Mesenchymal stem cell (in vitro differentiated cells and primary cell): ENCODE measurements at places on chromosomes 4 and X.

DNA sequence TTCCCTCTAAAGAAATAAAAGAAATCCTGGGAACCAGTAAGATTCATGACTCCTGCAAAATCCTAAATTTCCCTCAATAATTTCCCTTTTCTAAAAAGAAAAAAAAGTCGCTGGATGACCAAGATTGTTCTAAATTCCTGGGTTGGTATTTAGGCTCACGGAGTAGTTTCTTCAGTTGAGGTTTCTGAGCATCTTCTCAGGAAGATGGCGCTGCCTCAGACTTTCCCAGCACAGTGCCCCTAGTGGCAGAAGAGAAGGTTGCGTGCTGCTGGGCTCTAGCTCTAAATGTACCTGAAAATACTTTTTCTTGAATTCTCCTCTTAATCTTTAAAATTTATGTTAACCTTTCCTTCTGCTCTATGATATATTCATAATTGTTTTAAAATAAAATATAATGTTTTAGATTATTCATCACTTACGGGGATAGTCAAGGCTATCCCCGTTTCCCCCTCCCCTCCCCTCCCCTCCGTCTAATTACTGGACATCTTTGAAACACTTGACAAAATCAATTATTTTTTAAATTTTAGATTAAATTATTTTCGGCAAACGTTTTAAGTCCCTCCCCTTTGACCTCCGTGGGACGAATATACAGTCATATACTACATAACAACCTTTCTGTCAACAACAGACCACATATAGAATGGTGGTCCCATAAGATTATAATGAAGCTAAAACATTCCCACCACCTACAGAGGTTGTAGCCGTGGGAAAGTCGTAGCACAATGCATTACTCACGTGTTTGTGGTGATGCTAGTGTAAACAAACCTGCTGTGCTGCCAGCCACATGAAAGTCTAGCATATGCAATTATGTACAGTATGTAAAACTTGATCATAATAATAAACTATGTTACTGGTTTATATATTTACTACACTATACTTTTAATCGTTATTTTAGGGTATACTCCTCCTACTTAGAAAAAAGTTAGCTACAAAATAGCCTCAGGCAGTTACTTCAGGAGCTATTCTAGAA lies 41.0 kb upstream of the GATB start:
- peak; percentile 76 for DNase-seq

DNA sequence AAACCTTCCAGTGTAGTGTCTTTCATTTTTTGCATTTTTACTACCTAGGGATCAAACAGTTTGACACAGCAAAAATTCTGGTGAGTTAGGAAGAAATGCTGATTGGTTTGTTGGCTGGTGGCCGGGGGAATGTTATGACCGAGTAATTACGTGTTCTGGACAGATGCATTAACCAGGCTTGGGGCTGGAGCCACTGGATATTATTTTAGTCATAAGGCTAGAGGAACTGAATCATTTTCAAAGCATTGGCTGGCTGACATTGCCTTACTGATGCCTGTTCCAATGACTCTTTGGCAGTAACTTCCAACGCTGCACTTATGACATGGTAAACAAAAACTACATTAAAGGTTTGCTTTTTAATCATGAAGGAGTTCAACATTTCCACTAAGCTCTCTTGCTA lies 84.6 kb downstream of the FBXO8 start:
- peak; percentile 89 for DNase-seq

DNA sequence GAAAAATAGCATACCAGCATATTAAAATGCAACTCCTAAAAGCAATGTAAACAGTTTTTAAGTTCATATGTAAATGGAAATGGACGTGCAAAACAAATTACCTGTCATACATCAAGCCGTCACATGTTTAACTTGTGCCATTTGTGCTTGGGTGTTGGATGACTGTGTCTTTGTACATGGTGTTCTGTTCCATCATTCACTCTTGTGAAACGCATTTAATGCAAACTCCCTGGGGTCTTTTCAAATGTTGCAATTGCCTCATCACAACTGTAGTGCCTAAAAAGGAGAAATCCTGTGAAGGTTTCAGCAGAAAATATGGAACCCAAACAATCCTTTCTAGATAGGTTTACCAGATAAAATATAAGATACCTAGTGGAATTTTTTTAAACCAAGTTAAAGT lies 52.4 kb downstream of the PHOX2B start:
- DNase-seq, result no peak

- DNase-seq, result no peak
Observed at GRCh38 chr4:91427171-91427570, 876.6 kb upstream of the GRID2 start.

DNA sequence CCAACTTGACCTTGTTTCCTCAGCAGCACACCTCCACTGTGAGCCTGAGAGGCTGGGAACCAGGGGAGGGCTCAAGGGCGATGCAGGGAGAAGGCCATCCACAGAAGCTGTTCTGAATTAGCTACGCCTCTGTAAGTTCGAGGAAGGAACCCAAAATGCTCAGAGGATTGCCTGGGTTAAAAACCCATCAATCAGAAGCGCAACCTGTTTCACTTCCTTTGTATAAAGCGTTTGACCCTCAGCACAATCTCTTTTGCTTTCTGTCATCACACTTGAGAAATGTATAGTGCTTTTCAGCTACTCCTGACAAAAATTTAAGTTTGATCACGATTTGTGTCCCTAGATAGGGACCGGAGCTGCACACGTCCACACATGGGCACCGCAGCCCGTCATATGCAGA lies 48.0 kb upstream of the MAP3K15 start:
- DNase-seq, result no peak

- peak; percentile 81 for DNase-seq
Observed at GRCh38 chr4:138870737-138871554, 144.6 kb upstream of the NOCT start.

DNA sequence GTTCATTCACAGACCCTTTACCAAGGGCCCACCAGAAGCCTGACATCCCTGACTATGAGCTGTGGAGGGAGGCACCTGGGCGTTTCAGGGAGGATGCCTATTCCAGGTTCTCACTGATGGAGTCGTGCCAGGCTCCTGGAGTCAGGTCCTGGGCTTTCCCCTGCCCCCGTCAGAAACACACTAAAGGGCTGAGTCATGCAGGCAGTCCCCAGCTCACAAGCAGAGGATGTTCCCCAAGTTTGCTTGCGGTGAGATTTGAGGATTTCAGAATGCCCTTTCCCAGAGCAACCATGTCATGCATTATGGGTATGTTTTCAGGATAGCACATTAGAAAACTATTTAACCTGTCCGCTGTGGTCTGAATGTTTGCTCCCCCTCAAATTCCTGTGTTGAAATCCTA lies 45.2 kb downstream of the FHDC1 start:
- DNase-seq, result no peak

GRCh38 chr4:41209901-41210300 lies 4.4 kb downstream of the APBB2 start:
- no peak for DNase-seq

GRCh38 chrX:121832446-121832845 lies 785.0 kb downstream of the GLUD2 start:
- no peak for DNase-seq

GRCh38 chrX:39820938-39821708 lies 276.6 kb downstream of the BCOR start:
- peak; percentile 49 for DNase-seq

DNA sequence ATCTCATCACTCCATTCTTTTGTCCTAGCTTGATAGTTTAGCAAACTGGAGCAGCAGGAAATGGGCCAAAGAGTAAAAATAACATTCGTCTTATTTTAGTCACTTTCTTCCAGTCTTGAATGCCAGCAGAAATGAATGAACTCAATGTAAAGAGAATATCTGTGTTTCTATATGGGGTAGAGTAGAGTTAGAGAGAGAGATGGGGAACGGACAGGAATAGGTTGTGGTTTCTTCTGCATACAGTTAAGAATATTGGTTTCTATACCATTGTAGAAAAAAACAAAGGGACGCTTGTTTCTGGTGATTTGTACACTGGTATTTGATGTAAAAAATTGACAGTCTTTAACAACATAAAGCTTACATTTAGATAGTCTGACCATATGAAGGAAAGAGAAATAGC lies 8.9 kb downstream of the GPR174 start:
- DNase-seq, result no peak

DNA sequence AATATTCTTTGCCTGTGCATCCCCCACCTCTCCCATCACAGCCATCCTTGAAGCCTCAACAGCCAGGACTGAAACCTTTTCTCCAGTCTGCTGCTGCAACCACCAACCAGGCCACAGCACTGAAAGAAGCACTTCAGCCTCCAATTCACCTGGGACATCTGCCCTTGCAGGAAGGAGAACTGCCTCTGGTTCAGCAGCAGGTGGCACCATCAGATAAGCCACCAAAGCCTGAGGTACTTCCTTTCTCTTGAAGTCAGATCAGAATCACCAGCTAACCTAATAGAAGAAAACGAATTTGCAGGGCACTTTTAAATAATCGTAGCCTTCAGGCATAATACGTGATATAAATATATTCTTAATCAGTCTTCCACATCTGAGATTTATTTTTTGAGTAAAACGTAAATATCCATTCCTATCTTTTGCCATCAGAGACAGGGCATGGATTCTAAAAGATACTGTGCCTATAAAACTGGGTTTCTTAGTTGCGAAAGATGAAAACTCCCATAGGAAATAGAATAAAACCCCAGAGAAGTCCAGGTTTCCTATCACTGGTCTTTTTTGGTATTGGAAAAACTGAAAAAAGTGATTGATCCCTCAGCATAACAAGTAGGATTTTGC lies 9.5 kb downstream of the AMBN start:
- DNase-seq, result peak; percentile 61

GRCh38 chrX:9842541-9842940 lies 56.3 kb downstream of the SHROOM2 start:
- peak; percentile 27 for DNase-seq

GRCh38 chrX:88908056-88908455 lies 161.0 kb downstream of the CPXCR1 start:
- no peak for DNase-seq

DNA sequence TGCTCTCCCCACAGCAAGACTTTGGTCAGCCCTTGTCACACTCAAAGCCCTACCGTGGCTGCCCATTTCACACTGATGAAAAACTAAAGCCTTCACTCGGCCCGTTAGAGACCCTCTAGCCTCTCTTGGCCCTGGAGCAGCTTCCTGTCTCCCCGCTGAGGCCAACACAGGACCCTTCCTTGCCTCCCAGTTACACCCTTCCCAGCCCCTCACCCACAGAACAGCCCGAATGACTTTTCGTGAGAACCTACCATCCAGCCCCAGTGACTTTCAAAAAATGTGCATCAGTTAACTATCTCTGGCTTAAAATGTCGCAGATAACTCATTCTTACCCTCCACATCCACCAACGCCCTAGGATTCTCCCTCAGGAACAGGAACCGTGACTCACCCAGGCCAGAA lies 756 bp upstream of the TAF9B start:
- no peak for DNase-seq

GRCh38 chrX:26026179-26026578 lies 112.0 kb upstream of the MAGEB18 start:
- no peak for DNase-seq

DNA sequence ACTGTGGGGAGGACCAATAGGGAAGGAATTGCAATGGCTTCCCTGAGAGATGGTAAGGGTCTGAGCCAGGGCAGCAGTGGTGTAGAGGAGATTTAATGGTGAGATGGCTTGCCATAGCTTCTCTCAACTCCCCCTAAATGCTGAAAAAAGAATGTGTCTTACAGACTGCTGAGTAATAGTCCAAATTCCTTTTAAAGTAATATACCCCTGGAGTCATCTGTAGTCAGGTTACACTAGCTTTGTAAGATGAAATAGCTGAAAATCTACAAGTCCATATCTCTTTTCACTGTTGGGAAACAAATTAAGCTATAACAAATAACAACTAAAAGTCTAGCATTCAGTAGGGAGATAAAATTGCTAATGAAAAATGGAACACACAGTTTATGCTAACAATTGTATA lies 33.5 kb downstream of the MAPK10 start:
- DNase-seq, result no peak

GRCh38 chr4:42643685-42644084 lies 13.2 kb downstream of the ATP8A1 start:
- DNase-seq, result no peak

DNA sequence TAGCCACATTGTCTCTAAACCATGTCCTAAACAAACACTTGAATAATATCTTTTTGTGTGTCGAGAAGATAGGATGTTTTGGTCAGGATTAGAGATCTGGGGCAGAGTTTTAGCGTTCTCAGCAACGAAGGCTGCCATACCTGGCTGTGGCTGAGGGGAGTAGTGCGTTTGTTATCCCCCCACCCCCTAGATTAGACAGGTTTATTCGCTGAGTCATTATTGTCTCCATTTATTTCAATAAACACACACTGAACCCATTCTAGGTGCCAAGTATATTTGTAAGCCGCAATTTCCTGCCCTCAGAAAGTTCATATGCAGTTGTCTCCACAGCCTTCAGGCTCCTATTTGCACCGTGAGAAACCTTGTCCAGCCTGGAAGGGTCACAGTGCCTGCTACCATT lies 1684.8 kb upstream of the TENM3 start:
- no peak for DNase-seq

DNA sequence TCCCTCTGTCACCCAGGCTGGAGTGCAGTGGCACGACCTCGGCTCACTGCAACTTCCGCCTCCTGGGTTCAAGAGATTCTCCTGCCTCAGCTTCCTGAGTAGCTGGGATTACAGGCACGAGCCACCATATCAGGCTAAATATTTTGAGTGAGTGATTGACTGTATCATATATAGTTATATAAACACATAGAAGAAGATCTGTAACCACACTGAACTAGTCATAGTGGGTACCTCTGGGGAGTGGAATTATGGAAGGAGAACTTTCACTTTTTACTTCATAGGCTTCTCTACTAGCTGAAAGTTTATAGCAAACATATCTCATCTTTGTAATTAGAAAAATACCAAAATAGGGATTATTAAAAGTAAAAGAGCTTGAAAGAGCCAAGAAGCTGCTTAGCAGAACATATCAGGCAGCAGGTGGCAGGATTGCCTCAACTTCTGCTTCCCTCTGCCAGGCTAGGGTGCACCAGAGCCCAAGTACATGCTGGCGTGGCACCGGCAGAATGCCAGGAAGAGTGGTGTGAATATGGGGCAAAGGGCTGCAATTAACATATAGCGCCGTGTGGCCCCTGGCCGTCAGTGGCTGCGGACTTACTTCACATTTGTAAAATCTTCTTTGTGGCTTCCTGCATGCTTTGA lies 39.5 kb upstream of the CD40LG start:
- no peak for DNase-seq
